ENCODE measurements at places on chromosomes 16 and 17. TPM values are rescaled to one million over a fixed set of nuclear protein-coding genes. Genes with fewer than 3 reads are reported as not detected.

DNA sequence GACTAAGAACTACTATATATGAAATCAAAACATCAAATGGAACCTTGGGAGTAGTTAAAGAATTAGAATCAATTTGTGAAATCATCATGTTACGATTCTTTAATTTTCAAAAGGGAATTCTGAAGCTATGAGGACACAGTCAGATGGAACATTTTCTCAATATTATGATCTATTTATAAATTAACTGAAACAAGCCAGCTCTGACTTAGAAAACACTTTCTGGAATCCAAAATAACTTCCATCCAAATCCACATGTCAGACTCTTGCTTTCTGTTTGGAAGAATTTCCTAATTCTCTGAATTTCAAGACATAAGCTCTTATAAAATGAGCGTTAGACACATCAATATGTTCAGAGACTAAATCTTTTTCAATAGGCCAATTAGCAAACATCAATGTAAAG lies 737.7 kb upstream of the SOX9 start:
- DNase-seq, result no peak

DNA sequence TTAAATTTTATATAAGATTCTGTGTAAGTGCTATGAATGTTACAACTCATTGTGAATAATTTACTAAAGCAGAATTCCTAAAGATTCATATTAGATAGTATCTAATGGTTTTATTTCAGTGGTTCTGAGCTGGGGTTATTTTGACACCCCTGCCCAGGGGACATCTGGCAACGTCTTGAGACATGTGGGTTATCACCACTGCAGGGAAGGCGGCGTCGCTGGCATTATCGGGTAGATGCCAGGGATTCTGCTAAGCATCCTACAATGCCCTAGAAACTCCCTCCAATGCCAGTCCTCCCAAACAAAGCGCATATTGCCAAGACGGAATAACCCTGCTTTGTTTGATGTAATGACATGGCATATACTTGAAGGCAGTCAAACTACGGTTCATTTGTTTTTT lies 372.3 kb upstream of the ZFHX3 start:
- DNase-seq, result no peak

HES7 gene
- not detected for total RNA-seq

GRCh38 chr17:50108556-50108955 lies 13.4 kb downstream of the PDK2 start:
- no peak for DNase-seq

DNA sequence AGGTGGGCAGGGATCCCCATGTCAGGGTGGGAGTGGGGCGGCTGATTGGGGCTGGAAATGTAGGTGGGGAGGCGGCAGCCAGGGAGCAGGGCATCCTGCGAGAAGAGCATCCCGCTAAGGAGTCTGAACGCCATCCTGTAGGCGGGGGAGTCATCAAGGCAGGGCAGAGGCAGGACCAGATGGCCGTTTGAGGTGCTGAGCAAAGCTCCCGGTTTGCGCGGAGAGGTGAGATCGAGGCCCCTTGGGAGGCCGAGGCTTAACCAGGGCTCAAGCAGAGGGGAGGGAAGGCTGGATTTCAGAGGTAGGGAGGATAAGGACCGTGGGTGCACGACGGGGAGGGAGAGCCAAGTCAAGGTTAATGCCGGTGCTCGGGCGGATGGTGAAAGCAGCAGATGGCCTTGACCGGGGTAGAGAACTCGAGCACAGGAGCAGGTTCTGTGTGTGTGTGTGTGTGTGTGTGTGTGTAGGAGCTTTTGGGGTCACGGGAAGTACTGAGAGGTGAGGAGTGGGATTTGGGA lies 472 bp upstream of the NME2 start:
- DNase-seq, result no peak

DNA sequence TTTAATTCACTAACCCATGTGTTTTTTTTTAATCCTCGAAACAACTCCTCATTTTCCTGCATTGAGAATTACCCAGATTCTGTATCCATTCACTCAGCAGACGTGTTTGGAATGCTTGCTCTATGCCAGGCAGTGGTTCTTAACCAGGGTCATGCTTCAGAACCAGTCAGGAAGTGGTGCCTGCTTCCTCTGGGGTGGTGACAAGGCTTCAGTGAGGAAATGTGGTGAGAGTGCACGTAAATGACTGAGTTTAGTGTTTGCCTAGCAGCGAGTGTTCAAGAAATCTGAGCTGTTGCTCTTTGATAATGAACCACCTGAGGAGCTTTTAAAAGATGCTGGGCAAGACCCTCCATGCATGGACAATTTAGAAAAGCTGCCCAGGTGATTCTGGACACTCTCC lies 9.9 kb downstream of the ZFP90 start:
- no peak for DNase-seq

DNA sequence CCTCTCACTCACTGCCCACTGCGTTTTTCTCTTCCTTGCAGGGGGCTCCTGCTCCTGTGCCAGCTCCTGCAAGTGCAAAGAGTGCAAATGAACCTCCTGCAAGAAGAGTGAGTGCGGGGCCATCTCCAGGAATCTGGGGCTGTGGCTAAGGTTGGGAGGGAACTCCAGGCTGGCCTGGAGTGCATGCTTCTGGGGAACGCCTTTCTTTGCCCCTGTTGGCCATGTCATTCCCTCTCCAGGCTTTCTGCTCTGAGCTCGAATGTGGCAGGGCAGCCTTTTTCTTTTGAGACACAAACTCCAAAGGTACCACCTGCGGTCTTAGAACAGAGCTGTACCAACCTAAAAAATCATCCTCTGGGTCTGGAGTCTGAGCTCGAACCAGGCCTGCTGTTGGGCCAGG lies 7.4 kb upstream of the MT1E start:
- no peak for DNase-seq

DNA sequence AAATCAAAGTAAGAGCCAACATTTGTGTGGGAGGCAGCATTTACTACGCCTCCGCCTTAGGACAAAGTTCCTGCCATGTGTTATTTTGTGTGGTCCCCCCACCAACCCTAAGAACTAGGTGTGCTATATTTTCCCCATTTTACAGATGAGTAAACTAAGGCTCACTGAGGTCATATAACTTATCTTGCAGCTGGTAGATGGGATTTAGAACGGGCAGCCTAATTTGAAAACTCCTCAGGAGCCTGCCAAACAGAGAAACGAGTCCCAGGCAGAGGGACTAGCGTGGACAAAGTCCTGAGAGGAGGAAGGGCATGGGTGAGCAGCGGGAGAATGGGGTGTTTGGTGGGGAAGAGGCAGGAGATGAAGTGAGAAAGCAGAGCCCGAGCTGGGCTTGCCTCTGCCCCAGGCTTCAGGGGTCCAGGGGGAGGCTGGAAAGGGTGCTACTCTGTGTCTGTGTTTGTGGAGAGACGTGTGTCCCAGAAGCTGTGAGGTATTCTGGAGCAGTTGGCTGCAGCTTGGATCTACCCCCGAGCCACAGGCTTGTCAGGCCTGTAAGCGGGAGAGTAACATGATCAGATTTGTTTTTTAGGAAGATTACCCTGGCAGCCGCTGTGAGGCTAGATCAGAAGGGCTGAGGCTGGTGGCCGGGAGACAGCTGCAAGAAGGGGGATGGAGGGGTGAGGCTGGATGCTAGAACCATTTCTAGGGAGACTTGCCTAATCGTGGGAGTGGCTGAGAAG lies 5.0 kb downstream of the MLLT6 start:
- DNase-seq, result no peak

GRCh38 chr16:24829153-24829552 lies 16.6 kb upstream of the SLC5A11 start:
- no peak for DNase-seq

GRCh38 chr16:85445064-85445778 lies 167.9 kb upstream of the GSE1 start:
- no peak for DNase-seq

MSRB1 gene
- 22.0 TPM for total RNA-seq

ASB16 gene
- total RNA-seq, result not detected

VAT1L gene
- total RNA-seq, result 0.29 TPM

GRCh38 chr17:49482144-49482817 lies 12.8 kb upstream of the NGFR start:
- no peak for DNase-seq

TXNL4B gene
- 11.0 TPM for total RNA-seq

- DNase-seq, result no peak
Measured at GRCh38 chr17:56849131-56849530, 15.2 kb downstream of the DGKE start.

GRCh38 chr17:28949185-28950016 lies 1.9 kb downstream of the PHF12 start:
- no peak for DNase-seq

DNA sequence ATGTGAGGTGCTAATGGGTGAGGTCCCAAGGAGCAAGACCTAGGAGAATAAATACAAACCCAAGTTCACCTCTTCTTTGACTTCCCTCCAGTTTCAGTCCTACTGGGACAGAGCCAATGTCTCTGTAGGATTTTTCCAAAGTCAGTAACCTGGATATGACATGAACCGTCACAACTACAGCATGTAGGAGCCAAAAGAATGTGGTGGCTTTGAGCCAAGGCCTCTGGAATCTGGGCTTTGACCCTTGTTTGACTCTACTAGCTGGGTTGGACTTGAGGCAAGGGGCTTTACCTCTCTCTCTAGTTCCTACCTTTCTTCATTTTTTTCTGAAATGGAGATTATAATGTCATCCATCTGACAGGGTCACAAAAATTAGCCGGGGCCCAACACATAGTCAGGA lies 91.4 kb downstream of the CACNG3 start:
- no peak for DNase-seq

FTSJ3 gene
- 71.7 TPM for total RNA-seq

GRCh38 chr17:44983563-44983962 lies 15.5 kb upstream of the C1QL1 start:
- no peak for DNase-seq

CYTH1 gene
- total RNA-seq, result 16.8 TPM

- no peak for DNase-seq
Measured at GRCh38 chr16:72284042-72284789, 112.3 kb upstream of the PMFBP1 start.

MYH1 gene
- total RNA-seq, result not detected

- no peak for DNase-seq
Measured at GRCh38 chr16:46884513-46885293, 541 bp downstream of the GPT2 start.

DNA sequence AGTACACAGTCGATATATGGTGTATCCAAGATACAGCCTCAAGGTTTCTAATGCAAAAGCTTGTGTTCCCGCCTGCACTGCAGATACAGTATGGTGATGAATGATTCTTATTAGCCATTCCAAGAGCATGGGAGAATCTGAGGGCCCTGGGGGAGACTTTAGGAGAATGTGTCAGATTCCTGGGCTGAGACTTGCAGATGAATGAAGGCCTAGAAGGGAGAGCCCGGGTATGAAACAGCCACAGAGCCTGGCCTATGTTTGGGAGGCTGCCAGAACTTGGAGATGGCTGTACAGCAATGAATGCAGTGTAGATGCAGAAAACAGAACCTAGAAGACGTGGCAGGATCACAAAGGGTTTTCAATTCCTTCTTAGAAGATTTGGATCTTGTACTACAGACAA lies 510.7 kb downstream of the HAPSTR1 start:
- DNase-seq, result no peak

LYRM9 gene
- 2.9 TPM for total RNA-seq

ACSM5 gene
- total RNA-seq, result 0.12 TPM

DNA sequence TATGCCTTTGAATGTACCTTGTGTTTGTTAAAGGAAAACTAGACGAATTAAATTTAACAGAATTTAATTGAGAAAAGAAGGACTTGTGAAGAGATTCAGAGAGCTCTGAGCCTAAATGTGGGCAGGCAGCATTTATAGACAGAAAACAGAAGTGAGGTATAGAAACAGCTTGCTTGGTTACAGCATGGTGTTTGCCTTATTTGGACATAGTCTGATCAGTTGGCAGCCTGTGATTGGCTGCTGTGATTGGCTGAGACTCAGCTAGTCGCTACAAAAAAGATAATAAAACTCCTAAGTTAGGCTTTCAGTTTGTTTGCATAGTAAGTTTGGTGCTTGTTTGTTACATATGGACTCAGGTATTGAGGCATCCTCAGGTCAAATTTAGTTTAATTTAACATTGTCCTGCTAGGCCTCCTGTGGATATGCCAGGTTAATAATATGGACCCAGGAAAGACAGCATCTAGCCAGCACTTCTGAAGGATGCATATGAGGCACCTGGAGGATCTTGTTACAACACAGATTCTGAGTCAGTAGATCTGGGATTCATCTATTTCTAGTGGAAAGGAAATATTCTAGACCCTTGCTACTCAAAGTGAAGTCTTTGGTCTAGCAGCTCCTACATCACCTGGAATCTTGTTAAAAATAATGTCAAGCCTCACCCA lies 43.4 kb downstream of the SLFN5 start:
- DNase-seq, result no peak

EVPLL gene
- not detected for total RNA-seq

DNA sequence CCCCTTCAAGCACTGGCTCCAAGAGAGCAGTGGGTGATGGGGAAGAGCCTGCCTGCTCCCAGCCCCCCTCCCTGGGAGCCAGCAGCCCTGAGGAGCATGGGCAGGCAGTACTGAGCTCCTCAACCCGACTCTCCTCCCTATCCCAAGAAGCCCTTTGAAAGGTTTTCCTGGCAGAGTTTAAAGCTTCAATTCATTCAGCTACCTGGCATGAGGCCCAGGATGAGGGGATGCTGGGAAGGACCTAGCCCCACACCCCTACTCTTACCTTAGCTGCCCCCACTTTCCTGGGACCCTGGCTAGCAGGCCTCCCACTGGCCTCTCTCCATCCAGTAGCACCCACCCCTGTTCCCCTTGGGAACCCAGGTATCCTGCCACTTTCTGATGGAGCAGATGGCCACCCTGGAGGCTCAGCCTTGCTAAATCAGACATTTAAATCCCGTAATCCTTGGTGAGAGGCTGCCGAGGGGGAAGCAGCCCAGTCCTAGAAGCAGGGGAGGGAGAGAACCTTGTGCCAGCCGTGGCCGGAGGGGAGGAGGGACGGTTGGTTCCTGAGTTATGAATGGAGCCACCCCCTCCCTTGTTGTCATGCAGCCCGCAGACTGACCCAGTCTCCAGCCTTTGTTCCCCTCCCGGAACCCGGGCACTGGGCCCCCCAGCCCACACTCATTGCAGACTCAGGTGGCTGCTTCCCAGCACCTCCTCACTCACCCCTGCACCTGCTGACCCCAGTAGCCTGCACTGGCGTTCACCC lies 17.1 kb downstream of the ATP1B2 start:
- DNase-seq, result no peak

HCRT gene
- not detected for total RNA-seq

KRT39 gene
- total RNA-seq, result not detected

HNF1B gene
- total RNA-seq, result 21.9 TPM

ZNF213 gene
- total RNA-seq, result 2.4 TPM

GRCh38 chr16:89593841-89594240 lies 18.3 kb downstream of the CPNE7 start:
- no peak for DNase-seq

DNA sequence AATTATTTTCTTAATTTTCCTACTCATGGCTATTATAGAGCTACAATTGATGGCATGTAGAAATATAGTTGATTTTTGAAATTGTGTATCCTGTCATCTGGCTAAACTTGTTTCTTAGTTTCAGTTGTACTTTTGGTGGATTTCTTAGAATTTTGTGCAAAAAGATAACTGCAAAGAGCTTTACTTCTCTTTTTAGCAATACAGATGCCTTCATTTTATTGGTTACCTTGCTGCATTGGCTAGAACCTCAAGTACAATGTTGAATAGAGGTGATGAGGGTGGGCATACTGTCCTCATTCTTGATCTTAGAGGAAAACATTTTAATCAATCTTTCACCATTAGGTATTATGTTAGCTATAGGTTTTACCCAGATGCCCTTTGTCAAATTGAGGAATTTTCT lies 67.9 kb downstream of the METRNL start:
- no peak for DNase-seq

KRTAP4-6 gene
- not detected for total RNA-seq

MT1A gene
- 62.4 TPM for total RNA-seq
